ENCODE measurements at places on chromosomes 3 and 15.

DNA sequence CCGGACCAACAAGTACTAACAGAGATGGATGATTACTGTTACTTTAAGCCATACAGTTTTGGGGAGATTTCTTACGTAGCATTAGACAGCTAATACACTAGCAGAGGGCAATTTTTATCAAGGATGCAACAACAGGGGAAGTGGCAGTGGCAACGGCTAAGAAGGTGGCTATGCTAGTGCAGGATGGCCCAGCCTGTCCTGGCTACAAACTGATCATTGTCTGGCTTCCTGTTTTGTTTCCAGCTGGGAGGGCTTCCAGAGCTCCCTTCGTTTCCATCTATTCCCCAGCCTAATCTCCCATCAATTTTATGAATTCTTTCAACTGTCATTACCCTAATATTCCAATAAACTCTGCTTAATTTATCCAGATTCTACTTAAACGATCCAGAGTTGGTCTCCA lies 16.0 kb upstream of the PLA2G4F start:
- no peak for DNase-seq

- DNase-seq = no peak
Observed at GRCh38 chr3:193897288-193897687, 238.7 kb upstream of the HES1 start.

DNA sequence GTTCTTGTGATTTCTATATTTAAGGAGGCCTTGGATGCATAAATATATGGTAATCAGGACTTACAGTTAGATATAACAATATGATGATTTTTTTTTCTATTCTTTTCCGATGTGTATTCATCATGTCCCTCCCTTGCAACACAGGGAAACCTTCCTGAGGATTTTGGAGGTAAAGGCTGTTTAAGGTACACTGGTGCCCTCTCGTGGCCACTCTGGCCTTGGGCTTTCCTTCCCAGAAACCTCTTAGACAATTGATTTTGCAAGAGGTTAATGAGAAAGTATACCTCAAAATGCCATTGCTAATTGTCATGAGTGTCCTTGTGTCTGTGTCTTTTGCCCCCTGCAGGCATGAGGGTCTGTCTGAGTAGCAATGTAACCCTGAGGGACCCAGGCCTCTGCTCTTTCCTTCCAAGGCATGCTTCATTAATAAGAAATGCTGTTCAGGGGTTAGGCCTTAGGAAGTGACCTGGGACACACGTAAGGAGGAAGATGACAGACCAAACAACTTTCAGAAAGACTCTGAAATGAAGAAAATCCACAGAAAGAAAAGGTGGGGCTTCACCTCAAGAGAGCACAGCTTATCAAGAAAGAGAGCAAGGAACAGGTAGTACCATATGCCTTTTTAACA lies 70.3 kb upstream of the PPP2R3A start:
- DNase-seq = peak; percentile 19

DNA sequence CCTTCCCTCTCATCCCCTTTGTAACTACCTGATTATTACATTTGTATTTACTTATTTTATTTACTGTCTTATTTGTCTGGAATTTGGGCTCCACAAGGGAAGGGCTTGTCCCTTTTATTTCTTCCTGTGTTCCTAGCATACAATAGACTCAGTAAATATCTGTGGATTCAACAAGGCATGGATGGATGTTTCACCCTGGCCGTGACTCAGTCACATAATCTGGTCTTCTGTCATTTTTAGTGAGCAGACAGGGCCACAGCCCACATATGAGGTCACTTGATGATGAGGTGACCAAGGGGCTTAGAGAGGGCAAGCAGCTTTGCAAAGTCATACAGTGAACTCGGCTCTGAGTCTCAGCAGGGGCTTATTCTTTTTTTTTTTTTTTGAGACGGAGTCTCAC lies 7.8 kb upstream of the DAG1 start:
- DNase-seq = no peak

- no peak for DNase-seq
Observed at GRCh38 chr3:123576122-123576521, 8.7 kb downstream of the HACD2 start.

- DNase-seq = no peak
Observed at GRCh38 chr15:45810201-45810600, 175.4 kb downstream of the SQOR start.

- DNase-seq = no peak
Observed at GRCh38 chr3:17473761-17474160, 268.7 kb downstream of the TBC1D5 start.

DNA sequence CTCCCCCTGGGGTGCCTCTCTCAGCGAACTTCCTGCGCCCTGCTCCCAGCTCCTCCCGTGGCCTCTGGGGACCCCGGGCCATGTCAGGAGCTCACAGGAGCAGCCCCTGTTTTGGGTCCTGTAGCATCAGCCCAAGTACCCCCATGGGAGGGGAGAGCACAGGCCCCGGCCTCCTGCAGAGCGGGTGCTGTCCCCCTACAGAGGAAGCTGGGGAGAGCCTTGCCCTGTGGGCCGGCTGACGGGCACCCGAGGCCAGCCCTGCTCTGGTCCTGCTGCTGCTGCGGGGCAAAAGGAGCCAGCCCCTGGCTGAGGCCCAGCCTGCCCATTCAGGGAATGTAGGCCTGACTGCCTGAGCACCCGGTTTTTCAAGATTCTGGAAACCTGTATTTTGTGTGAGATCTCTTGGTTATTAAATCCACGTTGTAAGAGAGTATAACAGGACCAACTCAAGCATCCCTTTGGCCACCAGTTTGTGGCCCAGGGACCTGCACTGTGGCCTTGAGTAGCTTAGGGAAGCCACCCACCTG lies 12.4 kb downstream of the PLXNA1 start:
- no peak for DNase-seq

- DNase-seq = no peak
Observed at GRCh38 chr3:196902296-196902695, 34.6 kb downstream of the SENP5 start.

DNA sequence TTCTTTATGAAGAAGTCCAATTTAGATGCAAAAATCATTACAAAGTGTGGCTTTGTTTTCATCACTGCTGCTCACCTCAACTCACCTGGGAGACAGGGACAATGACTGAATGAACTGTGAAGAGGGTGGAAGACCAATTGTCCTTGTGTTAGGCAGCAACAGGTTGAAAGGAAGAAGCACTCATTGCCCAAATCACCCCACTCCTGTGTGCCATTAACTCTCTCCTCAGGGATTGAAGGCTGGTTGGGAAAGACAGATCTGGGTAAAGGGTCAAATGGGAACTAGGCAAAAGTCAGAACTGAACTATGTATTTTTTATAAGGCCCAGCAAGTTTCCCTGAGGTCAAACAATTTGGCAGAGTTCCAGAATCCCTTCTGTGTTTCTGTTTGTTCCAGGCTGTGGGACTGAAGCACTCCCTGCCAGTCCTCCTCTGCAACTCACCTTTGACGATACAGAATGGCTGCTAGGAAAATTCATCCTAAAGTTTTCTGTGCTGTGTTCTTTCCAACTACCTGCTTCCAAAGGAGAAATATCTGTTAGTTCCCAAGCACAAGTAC lies 68.6 kb upstream of the CCDC39 start:
- no peak for DNase-seq

DNA sequence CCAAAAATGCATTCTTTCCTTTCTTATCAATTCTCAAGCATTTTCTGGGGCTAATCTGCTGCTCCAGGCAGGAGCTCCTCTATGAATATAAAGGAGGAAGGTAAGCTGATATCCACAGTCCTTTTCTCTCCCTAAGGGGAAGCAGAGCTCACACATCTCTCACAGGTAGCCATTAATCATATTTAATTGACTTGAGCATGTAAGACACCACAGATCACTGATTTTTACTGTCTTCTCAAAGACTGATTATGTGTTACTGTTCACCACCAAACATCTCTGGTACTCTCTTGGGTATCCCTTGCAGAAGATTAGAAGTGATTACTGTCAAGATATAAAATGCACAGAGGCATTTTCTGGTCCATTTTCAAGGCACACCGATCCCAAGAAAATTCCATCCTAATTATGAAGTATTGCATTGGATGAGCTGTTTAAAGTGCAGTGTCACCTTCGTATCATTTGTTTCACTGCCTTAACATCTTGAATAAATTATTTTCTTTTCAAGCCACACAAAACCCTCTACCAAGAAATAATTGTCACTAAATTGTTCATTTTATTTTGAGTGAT lies 100.7 kb downstream of the ARPP21 start:
- DNase-seq = no peak

GRCh38 chr3:110495201-110495927 lies 576.3 kb upstream of the NECTIN3 start:
- no peak for DNase-seq

DNA sequence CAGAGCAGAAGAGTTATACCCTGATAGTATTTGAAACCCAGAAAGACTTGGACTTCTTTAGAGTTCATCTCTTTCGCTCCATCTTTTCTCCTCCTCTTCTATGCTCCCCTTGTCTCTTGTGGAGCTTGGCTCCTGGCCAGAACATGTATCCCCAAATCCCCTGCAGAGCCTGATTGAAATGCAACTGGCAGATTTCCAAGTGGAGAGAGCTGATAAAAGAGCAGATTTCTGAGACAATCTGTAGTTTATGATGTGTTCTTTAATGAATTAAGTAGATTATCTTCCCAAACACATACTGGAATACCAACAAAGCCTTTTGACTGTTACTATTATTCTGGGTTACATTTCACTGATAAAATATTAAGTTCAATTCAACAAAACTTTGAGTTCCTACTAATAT lies 33.4 kb downstream of the UNC13C start:
- DNase-seq = no peak

DNA sequence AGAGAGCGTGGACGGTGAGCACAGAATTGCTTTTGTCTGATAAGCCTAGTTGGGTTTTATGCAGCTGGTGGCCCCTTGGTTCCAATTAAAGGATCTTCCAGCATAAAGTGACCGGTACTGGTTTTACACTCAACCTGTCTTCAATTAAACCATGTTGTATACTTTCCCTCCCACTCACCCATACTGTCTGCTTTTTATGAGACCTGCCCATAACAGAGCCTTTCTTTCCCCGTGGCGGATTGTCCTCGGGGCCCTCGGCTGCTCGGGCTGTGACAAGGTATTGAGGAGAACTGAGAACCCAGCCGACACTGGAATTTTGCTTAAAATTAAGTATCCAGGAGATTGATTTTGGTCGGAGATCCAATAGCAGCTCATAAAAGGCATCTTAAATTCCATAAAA lies 98.4 kb downstream of the TMEM266 start:
- DNase-seq = no peak

- no peak for DNase-seq
Observed at GRCh38 chr15:69810431-69811354, 287.0 kb downstream of the TLE3 start.

- no peak for DNase-seq
Observed at GRCh38 chr15:90607361-90607760, 77.6 kb downstream of the CRTC3 start.

GRCh38 chr15:90818251-90819210 lies 49.9 kb upstream of the FURIN start:
- no peak for DNase-seq

GRCh38 chr3:166425900-166426611 lies 588.8 kb upstream of the BCHE start:
- DNase-seq = no peak

- DNase-seq = peak; percentile 81
Observed at GRCh38 chr15:39127925-39128617, 452.8 kb upstream of the THBS1 start.

- DNase-seq = no peak
Observed at GRCh38 chr15:66951531-66952320, 113.7 kb upstream of the SMAD3 start.

- DNase-seq = no peak
Observed at GRCh38 chr3:141349711-141350110, 18.6 kb upstream of the ZBTB38 start.

DNA sequence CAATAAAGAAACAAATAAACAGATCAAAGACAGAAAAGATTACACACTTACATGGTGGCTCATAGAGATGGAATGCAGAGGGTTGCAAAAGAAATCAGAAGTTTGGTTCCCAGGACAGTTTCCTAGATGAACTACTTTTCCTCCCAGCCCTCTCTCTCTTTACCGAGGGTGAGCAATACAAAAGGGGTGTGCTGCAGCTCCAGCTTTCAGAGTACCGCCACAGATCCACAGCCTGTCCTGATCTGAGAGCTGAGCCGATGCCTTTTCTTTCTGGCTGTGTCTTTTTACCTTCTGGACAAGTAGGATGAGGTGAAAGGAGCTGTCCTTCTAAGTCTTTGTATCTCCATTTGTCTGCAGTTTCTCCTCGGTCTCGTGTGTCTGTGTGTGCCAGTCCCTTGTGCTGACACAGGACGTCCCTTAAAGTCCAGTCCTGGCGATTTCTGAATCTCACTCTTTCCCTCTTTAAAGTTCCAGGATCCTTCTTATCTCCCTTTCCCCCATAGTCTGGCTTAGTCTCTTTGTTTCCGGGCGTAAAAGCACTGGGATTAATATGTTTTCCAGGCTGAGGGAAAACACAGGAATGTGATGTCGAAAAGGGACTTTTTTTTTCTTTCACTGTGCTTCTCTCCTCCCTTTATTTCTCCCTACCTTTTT lies 540 bp downstream of the CCDC80 start:
- DNase-seq = no peak

GRCh38 chr3:117490716-117491115 lies 781.1 kb downstream of the TUSC7 start:
- DNase-seq = no peak

DNA sequence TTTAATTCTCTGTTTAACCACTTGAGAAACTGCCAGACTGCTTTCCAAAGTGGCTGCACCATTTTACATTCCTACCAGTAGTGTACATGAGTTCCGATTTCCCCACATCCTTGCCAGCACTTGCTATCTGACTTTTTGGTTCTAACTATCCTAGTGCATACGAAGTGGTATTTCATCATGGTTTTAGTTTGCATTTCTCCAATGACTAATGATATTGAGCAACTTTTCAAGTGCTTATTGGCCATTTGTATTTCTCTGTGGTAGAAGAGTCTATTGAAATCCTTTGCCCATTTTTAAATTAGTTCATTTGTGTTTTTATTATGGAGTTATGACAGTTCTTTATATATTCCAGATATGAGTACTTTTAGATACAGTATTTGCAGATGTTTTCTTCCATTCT lies 247.8 kb downstream of the GABRB3 start:
- DNase-seq = no peak

DNA sequence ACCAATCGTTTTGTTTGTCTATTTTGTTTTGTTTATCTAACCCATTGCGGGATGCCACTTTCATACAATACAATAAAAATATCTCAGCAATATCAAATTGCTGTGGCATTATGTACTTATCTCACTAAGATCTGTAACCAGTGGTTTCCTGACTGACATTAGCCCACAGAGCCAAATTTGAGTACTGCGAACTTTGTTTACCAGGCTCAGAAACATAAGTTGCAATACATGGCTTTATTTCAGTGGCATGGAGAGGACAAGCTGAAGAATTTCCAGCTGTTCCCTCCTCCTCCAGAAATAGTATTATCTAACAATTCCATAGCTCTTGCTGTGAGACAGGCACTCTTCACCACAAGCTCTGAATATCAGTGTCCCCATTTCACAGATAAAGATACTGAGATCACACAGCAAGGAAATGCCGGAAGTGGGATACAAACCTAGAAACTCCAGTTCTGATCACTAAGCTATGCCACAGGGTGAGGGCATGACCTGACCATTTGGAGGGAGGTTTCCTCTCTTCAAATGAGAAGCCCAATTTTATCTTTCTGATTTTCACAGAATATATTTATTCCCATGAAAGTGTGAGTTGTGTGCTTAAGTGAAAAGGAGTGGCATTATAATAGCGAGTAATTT lies 469.9 kb upstream of the CBLB start:
- no peak for DNase-seq
